ENCODE measurements at places on chromosomes 3 and 15. TPM values are rescaled to one million over a fixed set of nuclear protein-coding genes. Genes with fewer than 3 reads are reported as not detected.

KCNMB3 gene
- total RNA-seq: 0.13 TPM

SUSD5 gene
- 14.1 TPM for total RNA-seq

TLNRD1 gene
- 40.3 TPM for total RNA-seq

SLC33A1 gene
- 24.9 TPM for total RNA-seq

- H3K27ac ChIP-seq: no peak overlapping the region
- no peaks in the 10 kb centered on the region for H3K4me1 ChIP-seq
- H3K4me3 ChIP-seq: no peak overlapping the region
- H3K36me3 ChIP-seq: no peaks in the 10 kb centered on the region
Measured at GRCh38 chr3:144380849-144381248, 409.2 kb downstream of the DIPK2A start.

- H3K36me3 ChIP-seq: peaks cover 4% of the 10 kb centered on the region
- H3K27me3 ChIP-seq: no peaks in the 10 kb centered on the region
- H3K27ac ChIP-seq: no peak overlapping the region
- DNase-seq: no peak
Measured at GRCh38 chr3:126082362-126083137, 1.4 kb downstream of the SLC41A3 start.

DNA sequence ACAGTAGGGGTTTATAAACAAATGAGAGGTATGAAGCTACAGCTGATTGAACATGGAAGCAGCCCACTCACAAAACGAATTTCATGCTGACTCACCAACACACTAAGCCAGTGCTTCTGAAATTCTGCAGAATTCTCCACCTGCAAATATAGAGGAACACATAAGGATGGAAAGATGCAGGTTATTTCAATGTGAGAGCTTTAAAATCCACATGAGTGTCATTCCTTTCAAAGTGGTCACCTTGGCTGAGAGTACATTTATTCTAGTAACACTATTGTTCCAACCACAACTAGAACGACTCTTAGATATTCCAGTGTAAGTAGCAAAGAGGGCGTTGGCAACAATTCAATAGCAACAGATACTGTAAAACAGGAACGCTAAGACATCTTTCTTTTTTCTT lies 189.9 kb upstream of the TSC22D2 start:
- H3K27me3 ChIP-seq: no peaks in the 10 kb centered on the region
- peaks cover 17% of the 10 kb centered on the region for H3K4me1 ChIP-seq
- H3K27ac ChIP-seq: no peak overlapping the region
- no peaks in the 10 kb centered on the region for H3K36me3 ChIP-seq

GRCh38 chr3:195173657-195174056 lies 97.3 kb downstream of the XXYLT1 start:
- no peaks in the 10 kb centered on the region for H3K36me3 ChIP-seq
- no peak overlapping the region for H3K27ac ChIP-seq
- no peak overlapping the region for H3K4me3 ChIP-seq
- no peak for DNase-seq
- no peaks in the 10 kb centered on the region for H3K4me1 ChIP-seq

GRCh38 chr3:5212628-5213573 lies 25.4 kb downstream of the EDEM1 start:
- peaks cover 70% of the 10 kb centered on the region for H3K36me3 ChIP-seq
- no peak overlapping the region for H3K27ac ChIP-seq
- no peaks in the 10 kb centered on the region for H3K27me3 ChIP-seq

GRCh38 chr15:47750030-47750739 lies 32.9 kb downstream of the SEMA6D start:
- H3K27ac ChIP-seq: peak overlapping the region; percentile 29
- H3K36me3 ChIP-seq: no peaks in the 10 kb centered on the region
- DNase-seq: peak; percentile 63
- no peak overlapping the region for H3K4me3 ChIP-seq
- no peaks in the 10 kb centered on the region for H3K27me3 ChIP-seq

DNA sequence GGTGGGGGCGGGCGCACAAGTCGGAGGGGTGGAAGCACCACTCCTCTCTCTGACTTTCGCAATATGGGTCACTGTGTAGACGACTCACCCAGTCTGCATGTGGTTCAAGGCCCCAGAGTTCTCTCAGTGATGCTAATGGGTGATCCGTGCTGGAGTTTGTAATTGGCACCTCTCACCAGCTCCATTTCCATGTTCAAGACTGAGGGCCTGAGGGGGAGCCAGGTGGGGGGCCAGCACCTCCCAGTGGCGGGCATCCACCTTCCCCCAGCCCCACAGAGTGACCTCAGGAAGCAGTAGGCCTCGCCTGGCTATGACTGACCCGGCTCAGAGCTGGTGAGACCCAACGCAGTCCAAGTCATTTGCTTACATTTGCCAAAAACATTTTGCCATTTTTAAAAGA lies 230.0 kb upstream of the ST8SIA2 start:
- no peak overlapping the region for H3K27ac ChIP-seq
- no peaks in the 10 kb centered on the region for H3K27me3 ChIP-seq
- peaks cover 12% of the 10 kb centered on the region for H3K4me1 ChIP-seq
- no peak overlapping the region for H3K4me3 ChIP-seq
- no peak for DNase-seq

- H3K4me3 ChIP-seq: no peak overlapping the region
- no peaks in the 10 kb centered on the region for H3K4me1 ChIP-seq
- H3K36me3 ChIP-seq: peaks cover 5% of the 10 kb centered on the region
- H3K27ac ChIP-seq: no peak overlapping the region
- no peak for DNase-seq
Measured at GRCh38 chr3:12931273-12931905, 90.0 kb upstream of the RPL32 start.

DNA sequence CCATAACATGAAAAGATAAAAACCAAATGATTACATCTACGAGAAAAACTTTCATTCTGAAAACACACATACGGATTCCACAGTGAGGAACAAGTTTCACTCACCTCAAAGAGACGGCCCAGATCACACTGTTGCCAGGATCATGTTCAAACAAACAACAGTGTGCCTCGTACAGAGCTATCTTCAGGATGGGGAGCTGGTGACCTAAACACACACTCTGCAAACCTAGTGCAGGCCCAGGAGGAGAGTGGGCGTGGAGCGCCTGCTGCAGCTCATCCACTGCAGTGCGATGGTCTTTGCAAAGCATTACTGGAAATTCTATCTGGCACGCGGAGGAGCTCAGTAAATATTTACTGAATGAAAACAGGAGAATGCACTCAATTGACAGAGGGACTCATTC lies 38.5 kb downstream of the TAMM41 start:
- no peaks in the 10 kb centered on the region for H3K27me3 ChIP-seq
- no peak overlapping the region for H3K27ac ChIP-seq
- H3K4me1 ChIP-seq: peaks cover 4% of the 10 kb centered on the region
- peaks cover 14% of the 10 kb centered on the region for H3K36me3 ChIP-seq
- H3K4me3 ChIP-seq: no peak overlapping the region

- H3K4me1 ChIP-seq: peaks cover 2% of the 10 kb centered on the region
- H3K4me3 ChIP-seq: no peak overlapping the region
Measured at GRCh38 chr15:62835762-62836161, 206.8 kb upstream of the TPM1 start.

- no peaks in the 10 kb centered on the region for H3K4me1 ChIP-seq
- DNase-seq: no peak
- H3K36me3 ChIP-seq: no peaks in the 10 kb centered on the region
Measured at GRCh38 chr3:25826510-25826909, 36.6 kb downstream of the OXSM start.

DNA sequence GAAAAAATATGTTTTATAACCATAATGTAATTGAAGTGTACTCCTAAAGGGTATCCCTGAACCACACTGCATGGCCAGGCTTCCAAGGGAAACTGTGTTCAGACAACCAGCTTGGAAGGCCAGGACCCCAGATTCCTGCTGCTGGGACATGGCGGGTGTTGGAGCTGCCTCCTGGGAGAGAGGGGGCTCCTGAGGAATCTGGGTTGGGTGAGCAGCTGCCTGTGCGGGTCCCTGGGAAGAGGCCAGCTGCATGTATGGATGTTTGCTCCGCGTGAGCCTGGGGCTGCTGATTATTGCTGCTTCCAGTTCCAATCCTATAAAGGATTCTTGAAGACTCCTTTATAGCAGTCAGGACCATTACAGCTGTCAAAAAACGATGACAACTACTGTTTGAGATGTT lies 348.6 kb upstream of the ICE2 start:
- H3K4me1 ChIP-seq: peaks cover 5% of the 10 kb centered on the region
- no peaks in the 10 kb centered on the region for H3K36me3 ChIP-seq
- no peaks in the 10 kb centered on the region for H3K27me3 ChIP-seq
- no peak for DNase-seq
- H3K4me3 ChIP-seq: no peak overlapping the region

- no peak overlapping the region for H3K4me3 ChIP-seq
- no peaks in the 10 kb centered on the region for H3K36me3 ChIP-seq
- H3K4me1 ChIP-seq: peaks cover 41% of the 10 kb centered on the region
- DNase-seq: peak; percentile 88
- no peaks in the 10 kb centered on the region for H3K27me3 ChIP-seq
Measured at GRCh38 chr15:62895139-62895866, 147.2 kb upstream of the TPM1 start.

DNA sequence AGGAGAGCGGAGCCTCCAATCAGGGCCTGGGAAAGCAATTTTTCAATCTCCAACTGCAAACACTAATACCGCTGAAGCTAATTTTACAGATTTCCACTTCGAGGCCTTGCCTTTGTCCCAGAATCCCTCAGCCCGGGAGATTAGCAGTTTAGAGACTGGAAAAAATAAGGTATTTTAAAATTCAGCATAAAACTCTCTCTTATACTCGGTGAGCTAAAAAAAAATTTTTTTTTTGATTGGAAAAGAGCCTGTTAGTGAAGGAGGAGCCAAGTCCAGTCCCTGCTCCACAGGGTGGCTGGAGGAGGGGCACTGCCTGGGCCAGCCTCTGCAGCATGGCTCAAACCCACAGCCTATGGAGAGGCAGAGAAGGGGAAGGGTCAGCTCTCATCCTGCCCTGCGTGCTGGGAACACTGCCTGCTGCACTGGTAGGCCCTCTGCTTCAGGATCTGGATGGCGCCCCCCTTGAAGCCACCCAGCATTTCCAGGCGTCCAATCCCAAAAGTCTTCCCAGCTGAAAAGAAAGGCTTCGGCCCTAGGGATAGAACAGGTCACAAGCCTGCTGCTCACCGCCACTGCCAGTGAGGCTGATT lies 48.9 kb downstream of the CACNA2D2 start:
- H3K4me1 ChIP-seq: no peaks in the 10 kb centered on the region
- no peak for DNase-seq
- no peaks in the 10 kb centered on the region for H3K36me3 ChIP-seq
- no peak overlapping the region for H3K4me3 ChIP-seq
- H3K27me3 ChIP-seq: no peaks in the 10 kb centered on the region
